ENCODE measurements at places on chromosomes 6 and 20.
A peak's percentile ranks its signal among the peaks of the same experiment; 100 is the strongest.

GRCh38 chr6:13935190-13935880 is 10.6 kb downstream of the RNF182 start:
- DNase-seq = no peak

- no peak for DNase-seq
Measured at GRCh38 chr20:31913431-31914157, 38.3 kb downstream of the PDRG1 start.

GRCh38 chr20:42688576-42688975 is 501.1 kb downstream of the PTPRT start:
- DNase-seq = no peak

GRCh38 chr6:170229851-170230519 is 60.9 kb downstream of the DLL1 start:
- no peak for DNase-seq

DNA sequence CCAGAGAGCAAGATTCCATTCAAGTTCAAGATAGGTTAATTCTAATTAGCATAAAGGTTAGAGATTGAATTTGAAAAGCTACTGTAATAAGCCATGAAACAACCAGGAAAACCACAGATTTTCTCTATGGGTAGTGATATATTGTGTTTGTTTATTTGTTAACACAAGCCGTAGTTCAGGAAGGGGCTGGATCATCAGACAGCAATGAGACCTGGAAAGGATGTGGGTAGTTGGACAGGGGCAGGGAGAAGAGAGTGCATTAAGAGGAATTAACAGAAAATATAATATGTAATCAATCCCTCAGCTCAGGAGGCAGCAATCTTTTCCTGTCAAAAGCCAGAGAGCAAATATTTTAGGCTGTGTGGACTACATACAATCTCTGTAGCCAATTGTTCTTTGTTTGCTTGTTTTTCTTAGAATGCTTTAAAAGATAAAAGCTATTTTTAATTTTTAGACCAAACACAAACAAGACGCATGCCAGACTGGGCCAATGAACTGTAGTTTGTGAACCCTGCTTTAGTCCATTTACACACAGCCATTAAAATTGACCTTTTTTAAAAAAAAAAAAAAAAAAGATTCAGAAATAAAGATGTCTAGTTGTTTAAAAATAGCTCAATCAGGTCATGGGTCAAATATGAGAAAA is 398.7 kb upstream of the MARCKS start:
- DNase-seq = no peak

GRCh38 chr6:105301072-105301503 is 101.8 kb downstream of the PREP start:
- no peak for DNase-seq

DNA sequence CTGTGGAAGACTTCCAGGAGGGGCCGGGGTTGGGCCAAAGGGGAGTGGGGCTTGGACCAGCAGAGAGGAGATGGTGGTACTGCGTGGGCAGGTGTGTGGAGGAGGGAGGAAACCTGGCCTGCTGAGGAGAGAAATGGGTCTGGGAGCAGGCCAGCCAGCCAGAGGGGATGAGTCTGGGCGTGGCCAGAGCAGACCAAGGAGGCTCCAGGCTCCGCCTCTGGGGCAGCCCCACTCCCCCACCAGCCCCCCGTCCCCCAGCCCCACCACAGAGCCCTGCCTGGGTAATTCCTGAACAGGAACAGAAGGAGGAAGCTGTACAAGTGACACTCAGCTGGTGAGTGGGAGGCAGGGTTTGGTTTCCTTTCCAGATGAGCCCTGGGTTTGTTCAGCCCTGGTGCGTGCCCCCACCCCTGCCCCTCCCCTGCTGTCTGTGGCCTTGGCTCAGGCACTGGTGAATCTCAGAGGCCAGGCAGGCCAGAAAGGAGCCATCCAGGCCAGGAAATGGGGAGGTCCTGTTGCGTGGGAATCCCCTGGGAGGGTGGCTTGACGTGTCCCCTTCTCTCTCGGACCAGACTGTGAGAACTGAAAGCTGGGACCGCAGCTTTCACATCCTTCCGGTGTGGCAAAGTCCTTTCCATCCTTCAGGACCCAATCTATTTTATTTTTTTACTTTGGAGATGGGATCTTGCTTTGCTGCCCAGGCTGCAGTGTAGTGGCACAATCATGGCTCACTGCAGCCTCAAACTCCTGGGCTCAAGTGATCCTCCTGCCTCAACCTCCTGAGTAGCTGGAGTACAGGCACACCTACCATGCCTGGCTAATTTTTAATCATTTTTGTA is 9.4 kb upstream of the SRC start:
- DNase-seq = peak; percentile 46

DNA sequence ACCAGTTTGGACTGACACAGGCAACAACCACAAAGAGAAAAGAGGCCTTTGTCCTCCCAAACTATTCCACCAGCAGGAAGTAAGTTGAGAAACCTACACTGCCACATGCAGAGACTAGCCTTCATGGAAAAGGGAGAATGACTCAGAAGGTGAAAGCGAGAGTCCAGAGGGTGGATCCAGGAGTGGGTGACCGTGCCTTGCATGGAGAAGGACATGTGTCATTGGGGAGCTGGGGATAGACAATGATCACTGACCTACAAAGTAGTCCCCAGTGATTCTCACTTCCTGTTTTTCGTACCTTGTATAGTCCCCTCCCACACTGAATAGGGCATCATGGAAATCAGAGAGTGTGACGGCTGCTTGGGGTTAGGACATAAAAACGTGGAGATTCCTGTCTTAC is 91.9 kb downstream of the MYLK4 start:
- DNase-seq = no peak

DNA sequence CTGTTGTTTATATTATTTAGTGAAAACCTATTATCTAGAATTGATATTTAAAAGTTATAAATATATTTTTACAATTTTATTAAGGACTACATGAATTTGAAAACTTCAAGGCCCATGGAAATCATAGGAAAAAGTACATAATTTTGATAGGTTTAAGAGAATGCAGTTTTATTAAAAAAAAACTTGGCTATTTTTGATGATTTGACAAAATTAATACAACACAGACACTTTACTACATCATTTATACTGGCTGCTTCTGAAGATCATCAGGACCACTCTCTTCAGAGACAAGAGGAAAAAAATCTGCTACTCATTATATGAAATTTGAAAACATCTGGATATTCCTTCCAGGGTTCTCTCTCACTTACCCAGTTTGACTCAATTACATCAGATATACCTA is 637.7 kb downstream of the BCKDHB start:
- DNase-seq = no peak

- no peak for DNase-seq
Measured at GRCh38 chr6:125679128-125679527, 70.3 kb upstream of the HEY2 start.

DNA sequence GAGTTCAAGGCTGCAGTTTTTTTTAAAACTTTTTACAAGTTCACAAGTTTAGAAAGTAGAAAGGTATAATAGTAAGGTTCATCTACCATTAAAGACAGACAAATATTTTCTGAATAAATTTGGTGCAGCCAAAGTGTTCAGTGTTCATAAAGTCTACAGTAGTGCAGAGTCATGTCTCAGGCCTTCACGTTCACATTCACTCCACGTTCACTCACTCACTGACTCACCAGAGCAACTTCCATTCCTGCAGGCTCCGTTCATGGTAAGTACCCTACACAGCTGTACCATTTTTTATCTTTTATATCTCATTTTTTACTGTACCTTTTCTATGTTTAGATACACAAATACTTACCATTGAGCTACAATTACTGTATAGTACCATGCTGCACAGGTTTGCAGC is 67.6 kb downstream of the B4GALT5 start:
- DNase-seq = no peak

DNA sequence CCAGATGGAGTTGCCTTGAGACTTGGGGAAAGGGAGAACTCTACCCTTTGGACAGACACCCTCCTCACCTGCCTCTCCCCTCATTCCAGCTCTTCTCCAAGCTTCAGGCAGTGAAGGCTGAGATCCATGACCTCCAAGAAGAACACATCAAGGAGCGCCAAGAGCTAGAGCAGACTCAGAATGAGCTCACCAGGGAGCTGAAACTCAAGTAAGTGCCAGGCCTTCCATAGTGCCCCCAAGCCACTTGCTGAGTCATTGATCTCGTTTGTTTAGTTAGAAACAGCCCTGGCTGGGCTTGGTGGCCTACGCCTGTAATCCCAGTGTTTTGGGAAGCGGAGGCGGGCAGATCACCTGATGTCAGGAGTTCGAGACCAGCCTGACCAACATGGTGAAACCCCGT is 39.2 kb downstream of the KIF3B start:
- no peak for DNase-seq

All from CD4-positive, alpha-beta T cell treated with Interleukin-4 for 4 hours (primary cell).